ENCODE measurements at places on chromosomes 7 and 10.
A peak's percentile ranks its signal among the peaks of the same experiment; 100 is the strongest.

- no peak for DNase-seq
These were observed 2.1 kb downstream of the CASD1 start for GRCh38 chr7:94511718-94512117.

DNA sequence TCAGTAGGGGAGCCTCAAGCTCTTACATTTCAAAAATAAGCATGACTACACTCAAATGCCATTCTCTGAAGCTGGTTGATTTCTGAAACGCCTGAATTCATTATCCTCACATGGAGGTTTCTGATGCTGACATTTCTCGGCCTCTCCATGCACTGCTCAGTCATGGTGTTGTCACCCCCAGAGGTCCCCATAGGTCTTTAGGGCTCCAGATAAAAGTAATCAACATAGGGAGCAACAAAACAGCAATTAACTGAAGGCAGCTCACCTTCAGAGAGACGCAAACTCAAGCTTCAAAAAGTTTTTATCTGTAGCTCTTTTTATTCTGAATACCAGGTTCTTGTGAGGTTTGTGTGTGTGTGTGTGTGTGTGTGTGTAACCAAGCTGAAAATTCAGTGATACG is 223.2 kb upstream of the LRRN3 start:
- no peak for DNase-seq

- no peak for DNase-seq
These were observed 19.5 kb downstream of the HDAC9 start for GRCh38 chr7:18515067-18515466.

DNA sequence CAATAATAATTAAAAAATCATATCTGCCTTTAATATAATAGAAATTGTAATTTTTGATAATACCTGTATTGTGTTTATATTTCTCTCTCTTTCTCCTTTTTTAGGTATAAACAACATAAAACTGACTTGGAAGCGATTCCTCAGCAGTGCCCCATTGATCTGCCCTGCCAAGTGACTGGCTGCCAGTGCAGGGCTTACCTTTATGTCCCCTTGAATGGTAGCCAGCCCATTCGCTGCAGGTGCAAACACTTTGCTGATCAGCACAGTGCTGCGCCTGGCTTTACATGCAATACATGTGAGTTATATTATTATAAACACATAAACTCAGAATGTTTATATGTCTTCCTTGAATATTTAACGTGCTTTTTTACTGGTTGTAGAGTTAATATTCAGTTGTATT is 9.2 kb downstream of the FAM221A start:
- DNase-seq = no peak

DNA sequence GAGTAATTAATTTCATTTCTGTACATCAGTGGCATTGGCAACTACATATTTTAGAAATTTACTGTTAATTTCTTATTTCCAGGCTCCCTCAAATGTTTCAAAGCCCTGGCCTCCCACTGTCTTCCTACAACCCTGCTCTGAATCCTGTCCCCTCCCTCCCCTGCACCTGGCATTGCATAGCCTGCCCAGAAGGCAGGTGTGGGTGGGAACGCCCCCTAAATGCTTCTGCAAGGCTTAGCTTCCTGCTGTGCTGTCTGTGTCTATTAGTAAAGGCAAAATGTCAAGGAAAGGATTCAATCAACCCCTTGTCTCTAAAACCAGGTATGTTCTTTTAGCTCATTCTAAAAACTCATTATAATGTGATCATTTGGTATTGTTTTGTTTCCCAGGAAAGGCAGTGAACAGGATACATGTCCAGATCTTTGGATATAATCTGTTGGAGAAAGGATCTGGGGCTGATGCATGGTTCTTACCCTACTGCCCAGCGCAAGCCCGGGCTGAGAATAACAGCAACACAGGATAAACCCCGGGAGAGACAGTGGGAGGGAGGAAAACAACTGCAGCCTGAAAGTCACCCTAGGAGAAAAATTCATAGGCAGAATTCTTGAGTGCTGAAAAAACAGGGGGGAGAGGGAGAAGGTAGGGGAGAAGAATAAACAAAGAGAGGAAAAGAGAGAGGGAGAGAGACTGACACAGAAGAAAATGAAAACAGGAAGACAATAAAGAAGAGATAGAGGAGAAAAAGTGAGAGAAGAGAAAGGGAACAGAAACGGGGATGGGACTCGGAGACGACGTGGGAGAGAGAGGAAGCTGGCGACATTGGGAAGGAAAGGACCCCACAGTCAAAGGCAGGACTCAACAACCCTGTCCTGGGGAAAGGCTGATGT is 589 bp downstream of the ZNF488 start:
- DNase-seq = no peak

- DNase-seq = no peak
These were observed 190.4 kb downstream of the SKIDA1 start for GRCh38 chr10:21334891-21335696.

GRCh38 chr7:28669330-28669729 is 257.0 kb downstream of the CREB5 start:
- DNase-seq = no peak

DNA sequence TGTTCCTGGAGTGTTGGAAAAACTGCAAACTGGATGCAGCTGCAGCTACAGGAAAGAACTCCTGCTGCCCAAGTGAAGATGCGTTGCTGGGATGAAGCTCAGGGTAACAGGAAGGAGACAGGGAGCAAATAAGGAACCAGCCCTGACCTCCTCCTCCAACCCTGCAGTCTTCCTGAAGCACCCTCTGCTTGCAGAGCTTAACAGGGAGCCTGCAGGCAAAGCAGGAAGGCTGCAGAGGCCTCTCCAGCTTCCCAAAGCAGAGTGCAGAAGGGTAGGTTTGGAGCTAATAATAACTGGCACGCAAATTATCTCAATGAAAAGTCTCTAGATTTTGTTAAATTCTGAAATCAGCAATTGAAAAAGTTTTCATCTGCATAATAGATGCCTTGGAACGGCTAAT is 92.5 kb downstream of the SORCS1 start:
- no peak for DNase-seq

GRCh38 chr7:88165697-88166096 is 54.1 kb downstream of the SRI start:
- no peak for DNase-seq

DNA sequence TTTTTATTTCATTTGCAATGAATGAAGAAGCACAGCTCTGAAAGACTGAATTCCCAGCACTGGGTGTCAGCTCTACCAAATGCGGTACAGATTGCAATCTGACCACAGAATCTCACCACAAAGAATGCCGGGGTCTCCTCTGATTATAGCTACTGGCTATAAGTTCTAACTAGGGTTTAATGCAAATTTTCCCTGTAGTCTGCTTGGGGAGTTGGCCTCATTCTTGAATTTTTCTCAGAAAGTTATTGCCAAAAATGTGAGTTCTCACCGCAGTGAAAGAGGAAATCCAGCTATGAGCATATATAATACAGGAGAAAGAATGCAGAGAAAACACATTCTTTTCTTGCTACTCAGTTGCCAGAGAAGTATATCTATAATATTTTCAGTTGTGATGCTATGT is 1255.7 kb upstream of the LRRTM3 start:
- DNase-seq = no peak

GRCh38 chr10:57963546-57963945 is 304.1 kb downstream of the IPMK start:
- DNase-seq = no peak

DNA sequence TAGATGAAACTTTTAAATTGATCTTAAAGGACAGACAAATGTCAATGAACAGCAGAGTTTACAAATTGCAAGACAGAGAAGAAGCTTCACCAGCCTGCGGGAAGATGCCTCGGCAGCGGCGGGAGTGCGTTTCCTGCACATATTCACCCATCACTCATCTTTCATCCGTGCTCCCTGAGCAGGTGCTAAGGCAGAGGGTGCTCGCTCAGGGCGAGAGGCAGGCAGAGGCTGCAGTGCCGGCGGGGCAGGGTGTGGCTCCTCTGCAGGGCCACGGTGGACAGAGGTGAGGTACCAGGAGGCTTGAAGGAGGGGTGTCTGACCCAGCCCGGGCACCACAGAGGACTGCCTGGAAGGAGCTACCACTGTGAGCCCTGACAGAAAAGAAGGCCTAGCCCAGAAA is 155.2 kb upstream of the PPP2R2D start:
- DNase-seq = no peak

GRCh38 chr10:115818012-115818411 is 455.0 kb downstream of the GFRA1 start:
- no peak for DNase-seq

GRCh38 chr7:85737426-85737825 is 550.6 kb upstream of the SEMA3D start:
- DNase-seq = no peak

DNA sequence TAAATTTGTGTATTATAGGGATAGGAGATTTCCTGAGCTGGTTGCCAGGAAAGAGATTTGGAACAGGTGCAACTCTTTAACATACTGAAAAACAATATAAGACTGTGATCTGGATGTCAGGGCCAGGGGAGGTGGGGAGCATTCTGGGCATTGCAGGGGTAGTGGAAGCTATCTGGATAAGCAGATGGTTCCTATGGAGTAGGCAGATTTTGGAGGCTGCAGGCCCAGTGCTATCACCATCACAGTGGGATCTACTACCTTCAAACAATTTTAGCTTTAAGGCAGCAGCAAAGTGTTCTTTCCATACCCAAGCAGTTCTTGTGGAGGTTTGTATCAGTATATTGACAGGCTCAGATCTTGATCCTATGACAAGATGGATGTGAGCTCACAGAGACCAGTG is 71.1 kb downstream of the ADAM22 start:
- no peak for DNase-seq

- DNase-seq = no peak
These were observed 62.5 kb downstream of the HIPK2 start for GRCh38 chr7:139715194-139715815.

DNA sequence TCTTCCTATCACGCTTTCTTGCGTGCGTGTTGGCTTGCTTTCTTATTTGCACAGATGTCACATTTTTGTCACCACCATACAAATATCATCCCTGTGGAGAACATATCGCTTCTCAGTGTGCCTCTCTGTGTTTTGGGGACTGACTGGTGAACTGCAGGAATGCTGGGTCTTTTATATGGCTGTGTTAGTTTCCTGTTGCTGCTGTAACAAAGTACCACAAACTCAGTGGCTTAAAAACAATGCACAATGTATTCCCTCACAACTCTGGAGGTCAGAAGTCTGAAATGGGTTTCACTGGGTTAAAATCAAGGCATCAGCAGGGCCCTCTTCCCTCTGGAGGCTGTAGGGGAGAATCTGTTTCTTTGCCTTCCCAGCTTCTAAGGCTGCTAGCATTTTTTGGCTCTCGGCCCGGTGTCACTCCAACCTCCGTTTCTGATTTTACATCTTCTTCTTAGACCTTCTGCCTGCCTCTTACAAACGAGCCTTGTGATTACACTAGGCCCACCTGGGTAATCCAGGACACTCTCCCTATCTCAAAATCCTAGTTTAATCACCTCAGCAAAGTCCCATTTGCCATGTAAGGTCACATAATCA is 82.0 kb downstream of the LRMDA start:
- no peak for DNase-seq

DNA sequence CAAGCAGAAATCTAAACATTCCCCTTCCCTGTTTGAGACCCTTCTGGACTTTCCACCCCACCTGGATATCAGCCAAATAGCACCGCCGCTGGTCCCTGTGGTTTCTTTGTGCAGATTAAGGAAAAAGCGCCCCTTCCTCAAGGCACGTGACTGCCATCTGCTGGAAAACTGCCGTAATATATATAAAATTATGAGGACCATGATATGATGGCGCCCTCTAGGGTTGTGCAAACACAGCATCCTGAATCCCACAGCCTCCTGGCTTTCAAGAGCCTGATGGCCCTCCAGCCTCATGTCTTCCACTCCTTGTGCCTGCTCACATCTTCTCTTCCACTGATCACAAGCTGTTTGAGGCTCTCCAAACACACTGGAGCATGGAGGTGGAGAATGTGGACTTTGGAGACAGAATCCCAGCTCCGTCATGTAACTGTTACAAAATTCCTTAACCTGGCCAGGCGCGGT is 121.3 kb downstream of the MYL10 start:
- DNase-seq = peak; percentile 57

DNA sequence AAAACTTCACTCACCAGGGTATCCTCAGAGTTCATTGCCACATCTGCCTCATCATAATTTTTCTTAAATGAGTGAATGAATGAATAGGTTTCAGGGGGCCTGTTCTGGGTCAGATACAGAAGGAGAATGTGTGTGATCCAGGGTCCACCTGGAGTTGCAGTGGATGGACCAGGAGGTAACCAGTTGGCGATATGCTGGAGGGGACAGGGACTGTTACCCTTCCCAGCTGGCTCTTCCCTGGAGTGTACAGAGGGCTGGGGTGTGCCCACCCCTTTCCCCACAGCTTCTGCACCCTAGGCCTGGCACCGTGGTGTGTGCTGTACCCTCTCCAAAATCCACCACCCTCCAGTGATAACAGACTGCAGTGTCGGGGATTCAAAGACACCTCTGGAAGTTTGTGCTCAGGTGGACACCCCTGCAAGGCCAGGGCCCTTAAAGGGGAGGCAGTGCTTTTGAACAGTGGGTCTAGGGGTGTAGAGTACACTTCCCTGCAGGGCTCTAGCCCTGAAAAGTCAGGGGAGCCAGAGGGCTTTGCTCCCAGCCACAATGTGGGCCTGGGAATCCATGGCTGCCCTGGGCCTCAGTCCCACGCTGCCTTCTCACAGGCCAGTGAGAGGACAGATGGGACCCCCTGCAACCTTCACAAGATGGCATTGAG is 134.4 kb upstream of the UNC5B start:
- no peak for DNase-seq

GRCh38 chr7:25122373-25122772 is 2.7 kb downstream of the CYCS start:
- DNase-seq = no peak

GRCh38 chr7:88368686-88369085 is 62.0 kb upstream of the STEAP4 start:
- DNase-seq = no peak

DNA sequence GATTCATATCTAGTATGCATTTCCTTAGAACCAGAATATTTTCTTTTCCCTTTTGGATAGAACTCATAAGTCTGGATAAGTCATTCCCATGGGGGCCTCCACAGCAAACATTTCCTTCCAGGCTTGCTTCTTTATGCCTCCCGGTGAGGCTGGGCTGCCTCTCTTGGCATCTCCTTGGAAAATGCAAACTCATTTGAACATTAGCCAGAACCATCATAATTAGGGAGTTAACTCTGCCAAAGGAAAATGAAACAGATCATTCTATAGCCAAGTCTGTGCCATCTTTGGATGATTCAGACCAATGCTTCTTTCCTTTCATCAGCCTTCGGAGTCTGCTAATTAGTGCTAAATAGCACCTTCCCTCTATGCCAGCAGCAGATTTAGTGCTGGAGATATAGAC is 81.1 kb downstream of the PLPP4 start:
- no peak for DNase-seq

GRCh38 chr10:20110125-20111100 is 294.2 kb downstream of the PLXDC2 start:
- DNase-seq = no peak

GRCh38 chr10:29692121-29692539 is 57.4 kb upstream of the SVIL start:
- no peak for DNase-seq

Measured in GM13977 (cell line).